Urothelium cell line (cell line): ENCODE measurements at places on chromosomes 4 and X.

GRCh38 chrX:106510713-106511403 is 100.9 kb upstream of the RADX start:
- no peak for DNase-seq

DNA sequence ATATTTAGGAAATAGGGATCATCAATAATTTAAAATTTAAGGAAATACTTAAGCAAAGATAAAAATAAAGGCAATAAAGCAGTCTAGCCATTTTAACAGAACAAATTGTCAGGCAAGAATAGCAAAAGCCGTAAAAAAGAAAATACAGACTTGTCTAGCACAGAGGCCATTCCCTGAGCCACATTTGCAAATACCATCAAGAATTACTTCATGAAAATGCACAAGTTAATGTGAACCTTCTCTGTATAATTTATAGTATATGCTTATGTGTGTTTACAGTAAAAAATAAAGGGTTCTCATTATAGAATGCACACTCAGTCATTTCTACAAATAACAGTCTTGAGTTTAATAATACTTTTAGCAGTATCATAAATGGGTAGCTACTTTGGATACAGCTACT is 505.9 kb upstream of the CPEB2 start:
- no peak for DNase-seq

- no peak for DNase-seq
Observed at GRCh38 chr4:176498617-176499256, 179.0 kb downstream of the SPCS3 start.

DNA sequence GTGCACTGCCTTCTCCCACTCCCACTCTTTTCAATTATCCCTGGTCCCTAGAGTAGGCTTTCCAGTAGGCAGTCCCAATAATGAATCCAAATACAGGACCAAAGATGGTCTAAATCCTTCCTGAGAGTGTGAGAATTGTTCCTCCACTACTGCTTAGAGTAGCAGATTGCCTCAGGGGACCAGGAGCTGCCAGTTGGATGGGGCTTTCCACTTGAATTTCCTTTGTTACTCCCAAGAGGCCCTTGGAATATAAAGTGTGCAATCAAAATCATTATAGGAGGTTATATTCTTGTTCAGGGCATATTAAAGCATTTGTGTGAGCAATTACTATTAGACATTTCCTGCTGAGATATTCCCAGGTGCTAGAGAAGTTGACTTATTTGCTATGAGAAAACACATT is 156.6 kb upstream of the TLL1 start:
- DNase-seq: no peak

DNA sequence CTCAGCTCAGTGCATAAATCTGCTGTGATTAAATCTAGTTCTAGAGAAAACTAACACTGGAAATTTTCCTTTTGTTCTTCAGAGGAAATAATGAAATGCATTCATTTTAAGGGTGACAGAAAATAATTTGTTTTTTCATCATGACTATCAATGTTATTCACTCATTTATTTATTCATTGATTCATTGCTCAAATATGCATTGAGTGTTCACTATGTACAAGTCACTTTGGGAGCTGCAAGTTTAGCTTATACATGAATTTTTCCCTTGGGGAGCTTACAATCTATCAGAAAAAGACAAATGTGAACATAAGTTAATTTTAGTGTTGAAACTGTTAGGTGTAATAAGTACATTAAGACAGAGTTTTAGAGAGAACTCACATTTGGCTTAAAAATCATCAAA is 897.8 kb downstream of the CENPC start:
- DNase-seq: no peak

GRCh38 chr4:48191758-48192157 is 57.7 kb upstream of the TXK start:
- DNase-seq: no peak
